ENCODE measurements at places on chromosomes 2 and 18.

DNA sequence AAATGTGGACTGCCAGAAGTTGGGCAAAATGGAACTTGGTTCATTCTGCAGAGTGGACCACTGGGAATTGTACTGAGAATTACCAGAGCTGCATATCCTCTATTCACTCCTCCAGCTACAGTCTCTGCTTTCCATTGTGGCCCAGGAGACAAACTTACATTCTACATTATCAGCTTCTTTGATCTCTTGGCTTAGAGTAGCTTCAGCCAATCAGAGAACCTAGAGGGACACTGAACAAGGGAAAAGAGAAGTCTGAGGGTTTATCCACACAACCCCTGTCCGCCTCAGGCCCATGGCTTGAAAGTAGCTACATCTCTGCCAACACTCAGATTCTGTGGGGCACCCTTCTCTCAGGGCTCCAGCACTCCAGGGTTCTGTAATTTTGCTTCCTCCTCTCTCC, 251.1 kb downstream of the TRIB2 start:
- no peak for DNase-seq

- no peak for DNase-seq
Measured at GRCh38 chr2:30366199-30366691, 80.8 kb upstream of the LCLAT1 start.

- DNase-seq = no peak
Measured at GRCh38 chr18:2884706-2885285, 38.0 kb downstream of the EMILIN2 start.

- DNase-seq = no peak
Measured at GRCh38 chr2:17035010-17035409, 369.4 kb upstream of the CYRIA start.

- DNase-seq = no peak
Measured at GRCh38 chr18:41753826-41754225, 201.2 kb upstream of the PIK3C3 start.

DNA sequence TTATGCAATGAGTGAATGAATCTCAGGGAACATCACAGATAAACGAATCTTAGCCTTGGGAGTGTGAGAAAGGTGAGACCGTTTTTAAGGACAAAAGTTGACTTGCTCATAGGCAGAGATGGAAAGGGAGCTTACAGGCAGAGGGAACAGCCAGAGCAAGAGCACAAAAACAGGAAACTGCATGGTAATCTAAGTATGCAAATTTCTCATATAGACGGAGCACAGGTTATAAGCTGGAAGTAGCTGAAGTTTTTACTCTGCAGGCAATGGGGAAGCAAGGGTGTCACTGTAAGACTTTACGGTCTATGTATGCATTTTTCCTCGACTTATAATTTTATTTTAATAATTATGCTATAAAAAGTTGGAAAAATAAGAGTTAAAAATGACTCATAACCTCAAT, 44.8 kb upstream of the STRN start:
- no peak for DNase-seq

DNA sequence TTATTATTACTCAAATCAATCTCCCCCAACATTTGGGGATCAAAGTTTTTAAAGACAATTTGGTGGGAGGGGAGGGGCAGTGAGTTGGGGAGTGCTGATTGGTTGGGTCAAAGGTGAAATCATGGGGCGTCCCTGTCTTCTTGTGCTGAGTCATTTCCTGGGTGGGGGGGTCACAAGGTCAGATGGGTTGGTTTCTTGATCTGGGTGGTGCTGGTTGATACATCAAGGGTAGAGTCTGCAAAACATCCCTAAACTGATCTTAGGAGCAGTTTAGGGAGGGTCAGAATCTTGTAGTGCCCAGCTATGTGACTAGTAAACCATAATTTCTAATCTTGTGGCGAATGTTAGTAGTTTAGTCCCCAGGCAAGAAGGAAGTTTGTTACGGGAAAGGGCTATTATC, 67.4 kb downstream of the MOGAT1 start:
- DNase-seq = no peak

- DNase-seq = no peak
Measured at GRCh38 chr2:23452372-23452771, 67.4 kb downstream of the KLHL29 start.

GRCh38 chr2:237864444-237864931, 5.1 kb downstream of the RAMP1 start:
- no peak for DNase-seq

- no peak for DNase-seq
Measured at GRCh38 chr2:161273038-161273760, 35.0 kb upstream of the PSMD14 start.

DNA sequence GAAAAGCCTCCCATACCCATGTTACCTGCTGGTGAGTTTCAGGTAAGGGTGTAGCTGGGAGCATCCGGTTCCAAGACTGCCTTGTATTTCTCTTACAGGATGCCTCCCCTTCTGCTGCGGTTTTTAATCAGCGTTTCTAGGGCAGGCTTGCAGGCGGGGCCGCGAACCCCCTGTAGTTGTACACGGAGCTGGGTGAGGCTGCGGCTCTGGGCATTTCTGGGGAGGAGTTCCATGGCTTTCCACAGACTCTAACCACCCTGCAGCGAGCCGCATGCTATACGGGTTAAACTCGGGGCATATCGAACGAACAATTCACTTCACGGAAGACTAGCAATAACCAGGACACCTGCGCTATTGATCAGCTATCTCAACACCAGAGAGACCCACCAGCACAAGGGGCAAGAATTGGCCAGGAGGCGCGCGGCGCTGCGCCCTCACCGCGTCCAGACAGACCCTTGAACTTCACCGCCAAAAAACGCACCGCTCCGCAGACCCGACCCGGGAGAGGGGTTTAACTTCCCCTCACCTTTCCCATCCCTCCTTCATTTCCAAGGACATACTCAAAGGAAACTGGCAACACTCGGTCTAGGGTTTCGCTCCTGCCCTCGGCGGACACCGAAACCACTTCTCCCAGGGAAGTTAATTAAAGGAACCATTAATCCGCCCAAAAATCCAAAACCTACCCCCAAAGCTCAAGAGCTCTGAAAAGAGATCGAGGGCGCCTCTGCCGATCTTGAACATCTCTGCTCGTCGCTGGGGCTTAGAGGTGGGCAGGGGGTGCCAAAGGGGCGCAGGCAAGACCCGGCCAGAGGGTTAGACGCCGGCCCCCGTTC, 909 bp downstream of the TGFA start:
- peak; percentile 11 for DNase-seq

GRCh38 chr2:24821433-24821891, 28.2 kb downstream of the CENPO start:
- DNase-seq = no peak

GRCh38 chr18:56541340-56541739, 97.1 kb downstream of the TXNL1 start:
- no peak for DNase-seq

GRCh38 chr18:54883816-54884604, 55.7 kb downstream of the RAB27B start:
- DNase-seq = no peak

GRCh38 chr2:20136149-20136548, 84.7 kb upstream of the LAPTM4A start:
- DNase-seq = no peak

Data from T-helper 9 cell (primary cell).